ENCODE measurements at places on chromosomes 11 and 22.
A peak's percentile ranks its signal among the peaks of the same experiment; 100 is the strongest.

- DNase-seq, result peak; percentile 77
Measured at GRCh38 chr11:70788248-70789022, 390.1 kb downstream of the CTTN start.

DNA sequence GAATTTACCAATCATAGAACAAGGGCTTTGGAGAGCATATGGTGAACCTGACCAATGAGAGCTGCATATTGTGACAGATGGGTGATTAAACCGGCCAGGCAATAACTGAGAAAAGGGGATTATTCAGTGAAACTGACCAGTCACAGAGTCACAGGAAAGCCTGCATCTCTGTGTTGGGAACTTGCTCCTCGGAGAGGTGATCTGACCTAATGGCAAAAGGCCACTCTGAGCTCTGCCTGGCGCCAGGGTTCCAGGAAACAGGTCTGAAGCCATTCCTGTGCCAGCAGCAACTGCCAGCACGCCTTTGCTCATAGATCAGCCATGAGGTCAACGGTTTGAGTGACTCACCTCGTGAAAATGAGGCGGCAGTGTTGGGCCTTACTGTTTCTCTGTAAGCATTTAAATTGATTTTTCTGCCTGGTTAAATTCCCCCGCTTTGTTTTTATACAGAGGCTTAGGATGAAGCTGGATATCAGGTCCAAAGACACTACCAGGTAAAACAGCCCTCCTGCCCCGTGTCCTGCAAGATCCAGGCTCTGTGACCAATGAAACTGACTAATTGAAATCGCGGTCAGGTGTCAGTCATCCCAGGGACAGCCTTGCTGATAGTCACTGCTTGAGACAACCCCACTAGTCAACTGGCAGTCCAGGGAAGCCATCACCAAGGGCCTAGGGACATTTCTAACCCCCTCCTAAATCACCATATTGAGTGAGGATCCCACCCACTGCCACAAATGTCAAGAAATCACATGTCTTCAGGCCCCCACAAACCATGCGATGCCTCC lies 35.8 kb upstream of the MYOD1 start:
- peak; percentile 85 for DNase-seq

DNA sequence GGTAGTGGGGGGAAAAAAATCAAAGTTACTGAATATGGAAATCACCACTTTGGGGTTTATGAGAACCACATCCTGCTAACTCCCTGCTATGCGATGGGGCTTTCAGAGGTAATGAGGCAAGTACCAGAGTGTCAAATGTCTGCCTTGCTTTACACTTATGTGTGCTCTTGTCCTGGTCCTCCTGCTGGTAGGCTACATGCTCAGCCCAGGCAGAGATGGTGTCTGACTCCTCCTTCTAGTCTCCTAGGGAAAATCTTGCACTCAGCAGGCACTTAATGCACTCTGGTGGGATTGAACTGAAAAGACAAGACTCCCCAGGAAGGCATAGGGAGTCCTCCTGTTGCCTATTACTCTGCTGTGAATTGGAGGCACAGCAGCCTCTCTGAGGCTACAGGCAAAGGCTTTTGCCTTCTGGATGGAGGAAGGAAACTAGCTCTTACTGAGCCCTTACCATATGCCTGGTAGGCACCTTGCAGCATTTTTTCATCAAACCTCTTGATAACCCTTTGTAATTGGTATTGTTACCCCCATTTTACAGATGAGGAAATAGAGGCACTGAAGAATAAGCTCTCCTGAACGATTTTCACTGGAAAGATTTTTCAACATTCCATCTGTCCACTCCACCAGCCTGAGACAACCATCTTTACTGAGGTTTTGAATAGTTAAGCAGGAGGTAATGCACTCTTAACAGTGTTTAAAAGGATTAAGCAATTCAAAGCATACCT lies 132.1 kb upstream of the PAX6 start:
- no peak for DNase-seq

- DNase-seq, result no peak
Measured at GRCh38 chr11:132115454-132115853, 745.0 kb downstream of the NTM start.

GRCh38 chr11:47152126-47152952 lies 24.3 kb downstream of the ARFGAP2 start:
- no peak for DNase-seq

- DNase-seq, result no peak
Measured at GRCh38 chr11:117146521-117146920, 2.4 kb downstream of the PAFAH1B2 start.

Data from HT1080 (cell line).